Astrocyte of the spinal cord (primary cell): ENCODE measurements at places on chromosomes 13 and 19.

- no peak for DNase-seq
These were observed 12.3 kb upstream of the ZBTB32 start for GRCh38 chr19:35692010-35692409.

DNA sequence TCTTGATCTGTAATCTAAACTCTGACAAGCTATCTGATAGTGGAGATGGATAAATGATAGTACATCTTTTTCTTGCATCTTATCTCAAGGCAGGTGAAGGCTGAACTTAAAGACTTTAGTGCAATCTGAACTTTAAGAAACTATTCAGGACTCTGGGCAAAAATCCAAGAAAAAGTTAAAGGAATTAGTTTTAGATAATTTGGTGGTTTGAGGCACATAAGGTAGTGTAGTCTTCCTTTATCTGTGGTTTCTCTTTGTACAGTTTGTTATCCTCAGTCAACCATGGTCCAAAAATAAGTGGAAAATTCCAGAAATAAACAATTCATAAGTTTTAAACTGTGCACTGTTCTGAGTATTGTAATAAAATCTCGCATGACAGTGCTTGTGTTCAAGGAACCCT, 172.9 kb downstream of the UGGT2 start:
- peak; percentile 22 for DNase-seq

GRCh38 chr19:51140441-51140840, 1.7 kb upstream of the SIGLEC7 start:
- DNase-seq = no peak

GRCh38 chr19:15397236-15397635, 17.6 kb upstream of the AKAP8 start:
- no peak for DNase-seq

DNA sequence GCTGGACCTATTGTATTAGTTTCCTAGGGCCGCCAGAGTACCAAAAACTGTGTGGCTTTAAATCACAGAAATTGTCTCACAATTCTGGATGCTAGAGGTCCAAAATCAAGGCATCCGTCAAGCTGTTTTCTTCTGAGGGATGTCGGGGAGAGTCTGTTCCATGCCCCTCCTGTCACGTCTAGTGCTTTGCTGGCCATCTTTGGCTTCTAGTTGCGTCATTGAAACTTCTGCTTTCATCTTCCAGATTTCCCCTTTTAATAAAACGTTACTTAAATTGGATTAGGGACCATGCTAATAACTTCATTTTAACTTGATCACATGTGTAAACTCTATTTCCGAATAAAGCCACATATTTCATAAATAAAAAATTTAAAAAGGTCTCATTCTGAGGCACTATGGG, 47.5 kb downstream of the TRPM4 start:
- no peak for DNase-seq

DNA sequence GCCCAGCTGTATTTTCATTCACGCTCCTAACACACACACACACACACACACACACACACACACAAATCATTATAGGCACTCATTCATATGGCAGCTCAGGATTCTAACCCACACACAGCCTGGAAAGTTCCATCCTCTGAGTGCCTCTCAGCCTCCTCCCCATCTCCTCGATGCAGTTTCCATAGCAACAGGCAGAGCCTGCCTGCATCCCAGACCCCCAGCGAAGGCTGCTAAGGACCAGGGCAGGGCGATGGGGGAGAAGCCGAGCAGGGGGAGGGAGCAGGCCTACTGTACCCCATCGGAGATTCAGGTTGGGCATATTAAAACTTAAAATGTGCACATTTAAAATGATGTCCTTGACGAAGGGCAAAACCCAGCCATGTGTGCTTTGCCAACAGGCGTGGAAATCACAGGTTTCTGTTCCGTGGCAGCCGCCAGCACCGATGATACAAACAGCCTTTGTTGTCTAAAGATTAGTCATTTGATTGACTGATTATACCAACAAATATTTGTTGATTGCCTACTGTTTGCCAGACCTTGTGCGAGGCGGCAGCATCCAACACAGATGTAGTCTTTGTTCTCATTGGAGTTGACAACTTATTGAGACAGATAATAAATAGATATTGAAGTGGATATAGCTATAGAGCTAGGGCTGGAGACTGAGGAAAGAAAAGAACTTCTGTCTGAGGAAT, 43.8 kb upstream of the USP29 start:
- no peak for DNase-seq
